ENCODE measurements at places on chromosomes 16 and 17. TPM values are rescaled to one million over a fixed set of nuclear protein-coding genes. Genes with fewer than 3 reads are reported as not detected.

- no peak overlapping the region for H3K27ac ChIP-seq
- no peaks in the 10 kb centered on the region for H3K36me3 ChIP-seq
- H3K4me3 ChIP-seq = no peak overlapping the region
- H3K4me1 ChIP-seq = no peaks in the 10 kb centered on the region
Measured at GRCh38 chr17:40452216-40452787, 9.1 kb downstream of the IGFBP4 start.

DNA sequence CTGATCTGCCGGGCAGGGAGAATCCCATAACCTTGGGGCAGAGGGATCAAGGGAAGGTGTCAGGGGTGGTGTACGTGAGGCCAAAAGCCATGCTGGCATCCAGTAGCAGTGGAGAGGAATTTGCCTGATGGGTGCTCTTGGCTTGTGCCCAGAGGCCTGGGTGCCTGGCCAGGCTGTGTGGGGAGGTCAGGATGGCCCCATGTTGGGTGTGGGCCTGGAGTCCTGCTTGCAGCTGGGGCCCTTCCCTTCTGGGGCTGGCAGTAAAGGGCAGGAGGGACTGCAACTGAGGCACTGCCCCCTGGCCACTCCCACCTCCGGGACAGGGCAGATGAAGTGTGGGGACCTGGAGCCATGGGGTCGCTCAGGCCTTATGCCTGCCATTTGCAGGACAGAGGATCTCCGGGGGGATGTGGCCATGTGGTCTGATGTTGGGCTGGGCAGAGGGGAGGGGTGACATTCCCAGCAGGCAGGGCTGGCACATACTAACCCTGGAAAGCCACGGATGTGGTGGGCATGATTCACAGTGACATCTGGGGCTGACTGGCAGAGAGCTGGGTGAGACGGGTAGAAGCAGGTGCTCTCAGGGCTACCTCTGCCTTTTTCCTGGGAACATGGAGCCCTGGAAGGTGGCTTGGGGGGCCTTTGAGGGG, 3.5 kb downstream of the FMNL1 start:
- H3K36me3 ChIP-seq = no peaks in the 10 kb centered on the region
- no peaks in the 10 kb centered on the region for H3K4me1 ChIP-seq
- DNase-seq = no peak
- no peak overlapping the region for H3K4me3 ChIP-seq

DNA sequence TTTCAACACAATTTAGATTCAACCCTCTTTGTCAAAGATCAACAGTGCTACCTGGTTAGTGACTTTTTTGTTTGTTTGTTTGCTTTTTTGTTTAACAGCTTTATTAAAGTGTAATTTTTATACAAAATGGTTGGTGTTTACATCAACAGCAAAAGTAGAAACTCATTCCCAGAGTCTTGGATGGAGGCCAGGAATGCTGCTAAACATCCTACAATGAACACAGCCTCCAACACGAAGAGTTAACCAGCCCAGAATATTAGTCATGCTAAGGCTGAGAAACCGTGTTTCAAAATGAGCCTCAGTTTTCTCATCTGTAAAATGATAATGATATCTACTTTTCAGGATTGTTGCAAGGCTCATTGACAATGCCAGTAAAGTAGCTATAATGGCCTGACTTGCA, 211.0 kb upstream of the MAF start:
- H3K36me3 ChIP-seq = no peaks in the 10 kb centered on the region
- H3K4me3 ChIP-seq = no peak overlapping the region
- DNase-seq = no peak
- no peaks in the 10 kb centered on the region for H3K27me3 ChIP-seq

- H3K27me3 ChIP-seq = no peaks in the 10 kb centered on the region
- no peak overlapping the region for H3K4me3 ChIP-seq
- H3K36me3 ChIP-seq = no peaks in the 10 kb centered on the region
- DNase-seq = no peak
- H3K27ac ChIP-seq = no peak overlapping the region
Measured at GRCh38 chr16:85738923-85739715, 11.8 kb downstream of the C16orf74 start.

The TNK1 gene
- total RNA-seq = 10.4 TPM
